A673 (cell line): ENCODE measurements at places on chromosomes 1 and 21. TPM values are rescaled to one million over a fixed set of nuclear protein-coding genes. Genes with fewer than 3 reads are reported as not detected.

GRCh38 chr1:234926559-234927311, 201.9 kb downstream of the TOMM20 start:
- H3K36me3 ChIP-seq = no peaks in the 10 kb centered on the region
- no peak for DNase-seq
- H3K27ac ChIP-seq = no peak overlapping the region
- H3K27me3 ChIP-seq = no peaks in the 10 kb centered on the region

Gene GORAB
- 10.9 and 13.6 TPM in 2 replicates for total RNA-seq

Gene RXFP4
- not detected in 2 replicates for total RNA-seq

Gene OR2T29
- not detected in 2 replicates for total RNA-seq

GRCh38 chr1:59077466-59078069, 219.3 kb upstream of the FGGY start:
- no peak overlapping the region for H3K27ac ChIP-seq
- H3K4me1 ChIP-seq = peaks cover 21% of the 10 kb centered on the region
- no peak overlapping the region for H3K4me3 ChIP-seq
- DNase-seq = peak; percentile 35
- peaks cover 22% of the 10 kb centered on the region for H3K27me3 ChIP-seq

DNA sequence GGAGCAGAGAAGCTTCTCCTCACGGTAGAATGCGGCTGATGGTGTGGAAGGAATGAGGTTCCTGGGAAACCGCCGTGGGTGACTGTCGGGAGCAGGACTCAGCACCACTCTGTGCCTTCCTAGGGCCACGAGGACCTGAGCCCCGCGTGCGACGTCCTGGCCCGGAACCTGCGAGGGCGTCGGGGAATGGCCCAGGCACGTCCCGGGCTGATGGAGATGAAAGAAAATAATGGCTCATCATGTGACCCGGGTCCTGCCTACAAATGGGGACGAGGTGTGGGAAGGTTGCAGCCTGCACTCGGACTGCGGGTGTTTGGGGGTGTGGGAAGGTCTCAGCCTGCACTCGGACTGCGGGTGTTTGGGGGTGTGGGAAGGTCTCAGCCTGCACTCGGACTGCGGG, 25.1 kb upstream of the TTLL10 start:
- no peaks in the 10 kb centered on the region for H3K27me3 ChIP-seq
- no peaks in the 10 kb centered on the region for H3K4me1 ChIP-seq
- no peak overlapping the region for H3K27ac ChIP-seq
- H3K4me3 ChIP-seq = no peak overlapping the region

GRCh38 chr1:90724926-90725656, 8.0 kb upstream of the BARHL2 start:
- H3K27ac ChIP-seq = no peak overlapping the region
- peaks cover 38% of the 10 kb centered on the region for H3K4me1 ChIP-seq
- peak; percentile 70 for DNase-seq
- no peaks in the 10 kb centered on the region for H3K36me3 ChIP-seq

GRCh38 chr1:85201340-85202091, 700 bp upstream of the SYDE2 start:
- no peaks in the 10 kb centered on the region for H3K27me3 ChIP-seq
- peak overlapping the region; percentile 92 for H3K4me3 ChIP-seq
- peak overlapping the region; percentile 97 for H3K27ac ChIP-seq
- peak; percentile 87 for DNase-seq
- H3K36me3 ChIP-seq = no peaks in the 10 kb centered on the region

- no peak overlapping the region for H3K27ac ChIP-seq
- no peaks in the 10 kb centered on the region for H3K36me3 ChIP-seq
- peaks cover 70% of the 10 kb centered on the region for H3K27me3 ChIP-seq
- H3K4me3 ChIP-seq = no peak overlapping the region
Observed at GRCh38 chr1:47708019-47708535, 270.2 kb downstream of the FOXD2 start.

Gene MYOG
- not detected in 2 replicates for total RNA-seq

DNA sequence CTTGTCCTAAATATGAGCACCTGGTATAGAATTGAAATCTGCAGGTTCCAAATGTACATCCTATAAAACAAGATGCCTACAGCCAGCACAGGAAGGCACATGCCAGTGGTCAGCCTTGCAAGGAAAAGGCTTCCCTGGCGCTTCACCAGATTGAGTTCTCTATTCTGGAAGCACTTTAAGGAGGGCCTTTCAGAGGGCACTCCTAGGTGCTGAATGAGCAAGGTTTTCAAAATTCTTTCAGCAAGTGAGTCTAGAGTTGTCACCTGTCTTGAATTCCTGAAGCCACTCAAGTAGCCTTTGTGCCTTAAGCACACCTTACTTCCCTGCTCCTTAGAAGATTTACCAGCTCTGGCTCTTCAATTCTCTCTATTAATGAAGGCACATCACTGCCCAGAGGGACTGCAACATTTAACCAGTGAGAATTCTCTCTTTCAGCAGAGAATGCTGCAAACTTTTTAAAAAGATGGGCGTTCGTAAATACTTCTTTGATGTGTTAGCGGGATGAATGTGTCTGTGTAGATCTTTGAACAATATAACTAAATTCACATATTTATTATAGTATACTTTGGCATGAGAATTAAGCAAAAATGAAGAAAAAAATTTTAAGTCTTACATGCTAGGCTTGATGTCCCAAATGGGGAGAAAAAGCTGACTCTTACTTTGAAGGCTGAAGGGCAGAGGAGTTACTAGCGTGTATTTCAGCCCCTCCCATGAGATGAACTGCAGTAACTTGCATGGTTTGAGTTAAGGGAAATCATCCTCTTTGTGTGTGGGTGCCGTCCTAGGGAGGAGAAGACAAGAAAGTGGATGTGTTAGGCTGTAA, 162.0 kb downstream of the NTPCR start:
- peak overlapping the region; percentile 21 for H3K4me3 ChIP-seq
- H3K36me3 ChIP-seq = no peaks in the 10 kb centered on the region
- peak overlapping the region; percentile 86 for H3K27ac ChIP-seq
- no peaks in the 10 kb centered on the region for H3K27me3 ChIP-seq

Gene SELENBP1
- total RNA-seq = 0.50 TPM in 1 of 2 replicates, not detected in the other

DNA sequence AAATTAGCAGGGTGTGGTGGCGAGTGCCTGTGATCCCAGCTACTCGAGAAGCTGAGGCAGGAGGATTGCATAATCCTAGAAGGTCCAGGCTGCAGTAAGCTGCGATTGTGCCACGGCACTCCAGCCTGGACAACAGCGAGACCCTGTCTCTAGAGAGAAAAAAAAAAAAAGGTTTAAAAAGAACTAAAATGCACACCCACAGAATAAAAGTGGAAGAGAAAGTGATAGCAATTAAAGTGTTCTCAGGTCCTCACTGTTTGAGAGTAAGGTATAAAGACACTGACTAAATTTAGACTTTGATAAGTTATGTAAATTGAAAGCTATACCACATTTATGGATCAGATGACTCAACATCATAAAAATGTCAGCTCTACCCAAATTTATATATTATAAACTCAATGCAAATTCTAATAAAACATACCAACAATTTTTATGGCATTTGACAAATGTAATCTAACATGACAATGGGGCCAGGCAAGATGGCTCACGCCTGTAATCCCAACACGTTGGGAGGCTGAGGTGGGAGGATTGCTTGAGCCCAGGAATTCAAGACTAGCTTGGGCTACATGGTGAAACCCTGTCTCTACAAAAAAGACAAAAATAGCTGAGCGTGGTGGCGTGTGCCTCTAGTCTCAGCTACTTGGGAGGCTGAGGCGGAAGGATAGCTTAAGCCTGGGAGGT, 11.8 kb downstream of the ZBTB17 start:
- DNase-seq = no peak
- H3K4me1 ChIP-seq = peaks cover 40% of the 10 kb centered on the region
- no peak overlapping the region for H3K4me3 ChIP-seq

DNA sequence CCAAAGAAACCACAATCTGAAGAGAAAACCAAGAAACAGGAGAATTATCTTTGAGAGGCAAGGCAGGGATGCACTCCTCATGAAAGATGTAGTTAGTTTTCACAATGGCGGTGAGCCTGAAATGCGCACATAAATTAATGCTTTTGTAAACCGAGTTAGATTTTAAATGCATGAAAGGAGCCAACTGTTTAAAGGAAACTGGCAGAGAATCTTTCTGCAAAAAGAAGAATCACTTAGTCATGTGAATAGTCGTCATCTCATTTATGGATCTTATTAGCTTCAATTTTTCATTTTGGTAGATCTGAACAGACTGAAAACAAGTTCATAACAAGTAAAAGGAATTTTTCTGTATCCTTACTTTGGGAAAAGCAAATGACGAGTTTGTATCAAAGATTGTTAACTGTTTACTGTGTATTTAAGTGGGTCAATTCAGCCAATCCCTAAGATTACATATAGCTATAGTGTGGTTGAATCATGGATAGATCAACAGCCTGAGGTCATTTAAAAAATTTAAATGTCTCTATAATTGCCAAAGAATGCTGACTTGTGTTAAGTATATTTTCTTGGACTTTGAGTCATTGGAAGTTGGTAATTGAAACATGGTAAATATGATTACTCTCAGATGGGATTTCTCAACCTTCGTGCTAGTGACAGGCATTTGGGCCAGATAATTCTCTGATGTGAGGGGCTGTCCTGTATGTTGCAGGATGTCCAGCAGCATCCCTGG, 226.6 kb upstream of the KAZN start:
- DNase-seq = no peak
- H3K27ac ChIP-seq = no peak overlapping the region
- no peaks in the 10 kb centered on the region for H3K36me3 ChIP-seq
- H3K4me1 ChIP-seq = no peaks in the 10 kb centered on the region
- no peak overlapping the region for H3K4me3 ChIP-seq

- H3K36me3 ChIP-seq = no peaks in the 10 kb centered on the region
- no peaks in the 10 kb centered on the region for H3K4me1 ChIP-seq
- H3K27ac ChIP-seq = no peak overlapping the region
- H3K4me3 ChIP-seq = no peak overlapping the region
Observed at GRCh38 chr1:208027861-208028260, 116.9 kb upstream of the CD34 start.
